Aortic smooth muscle cell (primary cell): ENCODE measurements at places on chromosomes 5 and 9. TPM values are rescaled to one million over a fixed set of nuclear protein-coding genes. Genes with fewer than 3 reads are reported as not detected.

MOB3B gene
- under 0.01 and 0.06 TPM in 2 replicates for total RNA-seq

ADAMTS2 gene
- 36.5 and 52.8 TPM in 2 replicates for total RNA-seq

SLC2A6 gene
- total RNA-seq = 12.1 and 14.3 TPM in 2 replicates

TRIM36 gene
- 0.53 and 0.75 TPM in 2 replicates for total RNA-seq

OSTF1 gene
- total RNA-seq = 76.1 and 81.9 TPM in 2 replicates

GPRIN1 gene
- 2.4 and 3.2 TPM in 2 replicates for total RNA-seq

ZNF618 gene
- 11.6 and 14.4 TPM in 2 replicates for total RNA-seq

IFNA13 gene
- not detected in 2 replicates for total RNA-seq

SPINK13 gene
- not detected in 2 replicates for total RNA-seq

C9orf85 gene
- 13.2 and 14.1 TPM in 2 replicates for total RNA-seq

PLCXD3 gene
- total RNA-seq = 0.53 and 1.9 TPM in 2 replicates

ZDHHC11B gene
- 0.26 TPM in 1 of 2 replicates, not detected in the other for total RNA-seq

FOXD4L4 gene
- total RNA-seq = under 0.01 and 0.26 TPM in 2 replicates

RNF208 gene
- 0.40 and 0.50 TPM in 2 replicates for total RNA-seq
